Activated CD4-positive, alpha-beta T cell treated with anti-CD3 and anti-CD28 coated beads for 4 hours (primary cell): ENCODE measurements at places on chromosomes 2 and 18.
A peak's percentile ranks its signal among the peaks of the same experiment; 100 is the strongest.

GRCh38 chr2:1623906-1624445, 120.3 kb downstream of the PXDN start:
- DNase-seq: no peak

DNA sequence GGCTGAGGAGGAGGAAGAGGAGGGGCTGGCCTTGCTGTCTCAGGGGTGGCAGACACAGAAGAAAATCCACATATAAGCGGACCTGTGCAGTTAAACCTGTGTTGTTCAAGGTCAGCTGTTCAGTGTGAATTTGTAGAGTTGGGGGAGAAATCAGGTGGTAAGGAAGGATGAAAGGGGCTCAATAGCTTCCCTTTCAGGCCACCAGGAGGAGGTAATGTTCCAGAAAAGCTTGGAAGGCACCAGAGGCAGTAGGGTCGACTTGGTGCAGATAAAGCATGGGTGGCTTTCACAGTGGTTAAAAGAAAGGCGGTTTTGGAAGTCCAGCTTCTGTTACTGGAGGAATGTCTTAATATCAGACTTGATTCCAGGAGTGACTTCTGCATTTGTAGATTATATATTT, 167.4 kb downstream of the THSD7B start:
- no peak for DNase-seq

- DNase-seq: no peak
These were observed 50.2 kb downstream of the SPP2 start for GRCh38 chr2:234100686-234101085.

GRCh38 chr2:109174214-109174613, 45.2 kb downstream of the SH3RF3 start:
- DNase-seq: no peak

DNA sequence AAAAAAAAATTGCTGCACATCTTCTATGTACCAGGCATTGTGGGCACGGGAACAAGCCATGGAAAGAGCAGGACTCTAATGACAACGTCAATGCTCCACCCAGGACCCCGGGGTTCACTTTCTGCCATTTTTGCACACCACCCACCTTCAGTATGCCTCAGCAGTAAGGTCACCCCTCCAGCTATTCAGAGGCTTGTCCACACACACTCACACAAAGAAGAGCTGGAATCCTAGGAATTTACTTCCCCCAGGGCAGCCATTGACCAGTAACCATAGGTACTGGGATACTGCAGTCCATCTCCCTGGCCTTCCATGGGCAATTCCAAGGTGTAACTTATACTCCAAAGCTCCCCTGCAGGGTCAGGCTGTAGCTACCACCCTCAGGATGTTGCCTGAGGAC, 170.8 kb downstream of the SUCLG1 start:
- DNase-seq: no peak

- no peak for DNase-seq
These were observed 504.8 kb downstream of the LRRTM4 start for GRCh38 chr2:77017355-77017745.

DNA sequence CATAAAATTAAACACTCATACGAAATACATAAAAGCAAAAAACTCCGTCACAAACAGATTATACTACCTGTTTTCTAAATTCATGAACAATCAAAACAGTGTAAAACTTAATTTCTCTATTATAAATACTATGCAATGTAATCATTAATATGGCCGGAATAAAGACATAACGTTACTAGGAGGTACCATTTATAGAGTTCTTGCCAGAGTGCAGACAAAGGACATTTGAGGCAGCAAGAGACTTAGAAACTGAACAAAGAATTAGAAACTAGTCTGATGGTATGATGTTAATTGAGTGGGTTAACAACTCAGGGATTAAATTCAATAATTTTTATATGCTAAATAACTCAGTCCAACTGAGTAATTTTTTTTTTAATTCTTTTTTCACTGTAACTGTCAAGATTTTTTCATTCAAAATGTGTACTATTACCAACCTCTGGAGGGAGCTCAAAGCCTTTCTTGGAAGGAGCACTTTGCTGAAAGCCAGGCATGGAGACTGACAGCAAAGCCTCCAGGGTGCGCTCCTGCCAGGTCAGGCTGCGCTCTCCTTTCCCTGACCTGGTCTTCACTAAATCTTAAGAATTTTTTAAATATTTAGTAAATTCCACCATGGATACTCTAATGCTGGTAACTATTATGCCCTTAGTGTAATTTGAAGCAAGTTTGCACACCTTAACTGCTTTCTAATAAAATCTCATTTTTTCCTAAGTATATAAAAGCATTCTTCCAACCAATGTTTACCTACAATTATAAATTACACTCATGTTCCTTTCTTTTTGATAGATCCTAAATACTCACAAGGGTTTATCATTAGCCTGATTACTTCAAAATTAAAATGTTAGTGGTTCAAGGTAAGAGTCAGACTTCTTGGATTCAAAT, 34.1 kb downstream of the WDR35 start:
- DNase-seq: peak; percentile 34

DNA sequence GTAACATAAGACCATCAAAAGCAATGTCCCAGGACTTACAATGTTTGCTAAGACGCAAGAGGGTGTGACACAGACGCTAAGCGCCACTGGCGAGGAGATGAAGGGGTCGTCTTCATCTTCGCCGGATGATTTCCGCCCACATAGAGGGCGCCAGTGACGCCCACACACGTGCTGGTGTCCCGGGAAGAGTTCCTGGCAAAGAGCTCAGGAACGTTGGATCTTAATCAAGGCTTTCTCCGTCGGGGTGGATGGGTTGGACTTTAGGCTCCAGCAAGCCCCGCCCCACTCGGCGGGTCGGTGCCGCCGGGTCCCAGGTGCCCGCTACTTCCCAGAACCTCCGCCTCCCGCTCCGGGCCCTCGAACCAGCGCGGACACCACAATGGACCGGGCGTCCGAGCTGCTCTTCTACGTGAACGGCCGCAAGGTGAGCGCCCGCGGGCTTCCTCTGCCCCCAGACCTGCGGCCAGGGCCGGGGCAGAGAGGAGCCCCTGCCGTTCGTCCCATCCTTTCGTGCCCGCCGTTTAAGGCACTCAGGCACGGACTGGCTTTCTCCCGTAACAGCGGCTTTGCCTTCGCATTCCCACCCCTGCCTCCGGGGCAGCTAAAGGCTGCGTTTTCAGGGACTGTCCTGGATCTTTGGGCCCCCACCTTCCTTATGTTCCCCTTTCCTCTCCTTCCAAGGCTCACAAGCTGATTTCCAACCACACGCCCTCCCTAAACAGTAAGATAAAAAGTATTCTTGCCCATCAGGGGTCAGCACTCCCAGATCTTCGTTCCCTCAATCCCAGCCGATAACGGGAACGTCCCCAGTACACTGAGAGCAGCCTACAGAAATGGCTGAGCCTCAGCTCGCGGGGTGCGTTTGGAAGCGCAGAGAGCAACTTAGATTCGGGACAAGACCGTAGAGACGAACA, at the start of gene AOX1:
Gene AOX1, plus strand, starts transcription at position 285 of the 914 bp plus-strand sequence. Its CDS starts 95 bp downstream, at position 380.
- DNase-seq: peak; percentile 10

DNA sequence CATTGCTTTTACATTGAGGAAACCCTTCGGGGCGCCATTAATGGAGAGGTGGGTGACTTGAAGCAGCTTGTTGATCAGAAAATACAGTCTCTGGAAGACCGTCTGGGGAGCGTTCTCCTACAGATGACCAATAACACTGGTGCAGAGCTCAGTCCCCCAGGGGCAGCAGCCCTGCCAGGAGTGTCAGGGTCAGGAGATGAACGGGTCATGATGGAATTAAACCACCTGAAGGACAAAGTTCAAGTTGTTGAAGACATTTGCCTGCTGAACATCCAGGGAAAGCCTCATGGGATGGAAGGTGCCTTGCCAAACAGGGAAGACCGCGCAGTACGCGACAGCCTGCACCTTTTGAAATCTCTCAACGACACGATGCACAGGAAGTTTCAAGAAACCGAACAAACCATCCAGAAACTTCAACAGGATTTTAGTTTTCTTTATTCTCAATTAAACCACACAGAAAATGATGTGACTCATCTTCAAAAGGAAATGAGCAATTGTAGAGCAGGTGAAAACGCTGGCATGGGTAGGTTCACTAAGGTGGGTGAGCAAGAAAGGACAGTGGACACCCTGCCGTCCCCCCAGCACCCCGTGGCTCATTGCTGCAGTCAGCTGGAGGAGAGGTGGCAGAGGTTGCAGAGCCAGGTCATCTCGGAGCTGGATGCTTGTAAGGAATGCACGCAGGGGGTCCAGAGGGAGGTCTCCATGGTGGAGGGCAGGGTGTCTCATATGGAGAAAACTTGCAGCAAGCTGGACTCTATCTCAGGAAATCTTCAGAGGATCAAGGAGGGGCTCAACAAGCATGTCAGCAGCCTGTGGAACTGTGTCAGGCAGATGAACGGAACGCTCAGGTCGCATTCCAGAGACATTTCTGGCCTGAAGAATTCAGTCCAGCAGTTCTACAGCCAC, 45.0 kb downstream of the EMILIN2 start:
- DNase-seq: no peak

- DNase-seq: no peak
These were observed 15.3 kb downstream of the WNT10A start for GRCh38 chr2:218895759-218896500.

GRCh38 chr18:80175451-80176204, 66.6 kb downstream of the ADNP2 start:
- DNase-seq: peak; percentile 6

GRCh38 chr2:134217351-134217750, 36.5 kb upstream of the MGAT5 start:
- peak; percentile 38 for DNase-seq

DNA sequence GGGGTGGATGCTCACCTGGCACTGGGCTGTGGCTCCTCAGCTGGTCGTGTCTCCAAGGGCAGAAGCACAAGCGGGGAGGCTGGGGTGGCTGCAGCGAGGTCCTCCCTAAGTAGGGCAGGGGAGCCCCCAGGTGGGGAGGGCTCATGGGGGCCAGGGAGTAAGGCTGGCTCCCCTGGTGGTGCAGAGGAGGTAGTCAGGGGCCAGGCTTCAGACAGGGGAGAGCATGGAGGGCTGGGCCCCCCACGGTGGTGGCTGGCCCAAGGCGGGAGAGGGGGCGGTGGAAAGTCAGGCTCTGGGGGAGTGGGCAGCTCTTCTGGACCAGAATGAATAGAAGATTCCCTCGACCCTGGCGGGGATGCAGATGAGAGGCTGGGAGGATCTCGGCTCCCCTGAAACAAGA, 8.1 kb upstream of the SFXN5 start:
- no peak for DNase-seq

DNA sequence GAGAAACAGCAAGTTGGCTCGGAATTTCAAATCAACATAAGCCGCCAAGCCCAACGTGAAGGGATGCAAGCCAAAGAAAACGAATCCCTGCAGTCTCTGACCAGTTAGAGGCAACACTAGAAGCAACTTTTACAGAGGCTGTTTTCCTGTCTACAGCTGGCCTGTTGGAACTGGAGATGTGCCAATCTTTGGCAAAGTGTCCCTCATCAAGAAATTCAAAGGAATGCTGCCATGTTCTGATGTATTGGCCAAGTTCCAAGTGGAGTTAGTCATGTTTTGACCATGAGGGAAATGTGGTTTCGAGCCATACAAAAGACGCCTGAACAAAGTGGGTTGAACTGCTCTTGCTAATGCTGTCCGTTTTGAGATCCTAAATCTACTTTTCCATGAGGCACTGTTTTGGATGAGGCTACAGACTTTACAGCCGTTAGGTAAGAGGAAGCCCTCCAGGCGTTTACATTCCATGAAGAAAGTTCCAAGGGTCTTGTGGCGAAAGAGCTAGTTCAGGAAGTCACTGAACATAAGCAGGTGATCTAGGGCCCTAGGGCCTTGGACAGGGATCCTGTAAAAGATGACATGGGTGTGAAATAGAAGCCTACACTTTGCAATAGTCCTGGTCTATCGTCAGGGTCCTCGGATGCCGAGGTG, 140.7 kb upstream of the PXDN start:
- DNase-seq: no peak

GRCh38 chr2:29495068-29495467, 379.9 kb downstream of the CLIP4 start:
- no peak for DNase-seq

DNA sequence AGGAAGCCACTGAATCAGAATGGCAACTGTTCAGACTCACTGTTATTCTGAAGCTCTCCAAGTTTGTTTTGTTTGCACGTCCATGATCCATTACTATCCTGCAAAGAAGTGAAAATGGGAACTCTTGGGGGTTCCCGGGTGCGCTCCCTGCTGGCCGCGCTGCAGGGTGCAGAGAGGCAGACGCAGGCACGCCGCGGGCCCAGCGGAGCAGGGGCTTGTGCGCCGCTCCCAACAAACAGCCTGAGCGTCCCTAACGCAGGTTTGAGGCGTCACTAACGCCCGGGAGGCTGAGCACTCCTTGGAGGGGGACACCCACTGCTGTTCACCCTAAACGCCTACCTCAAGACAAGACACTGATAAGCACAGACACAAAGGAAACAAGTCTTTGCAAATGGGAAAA, 14.3 kb upstream of the PIEZO2 start:
- no peak for DNase-seq

- no peak for DNase-seq
These were observed 17.8 kb upstream of the KLHL30 start for GRCh38 chr2:238120463-238121298.

- no peak for DNase-seq
These were observed 159.0 kb downstream of the NUP35 start for GRCh38 chr2:183283209-183283608.

- no peak for DNase-seq
These were observed 4.5 kb upstream of the CRYBA2 start for GRCh38 chr2:218997731-218998130.

- no peak for DNase-seq
These were observed 55.3 kb upstream of the SULT1C3 start for GRCh38 chr2:108184419-108184818.

GRCh38 chr2:31535768-31536167, 45.0 kb downstream of the SRD5A2 start:
- DNase-seq: no peak

GRCh38 chr18:36419900-36420531, 122.5 kb downstream of the FHOD3 start:
- no peak for DNase-seq

- no peak for DNase-seq
These were observed 88.1 kb downstream of the TTC27 start for GRCh38 chr2:32715981-32716380.
